SJSA1 (cell line): ENCODE measurements at places on chromosomes 4 and X. TPM values are rescaled to one million over a fixed set of nuclear protein-coding genes. Genes with fewer than 3 reads are reported as not detected.

Gene GPR82
- not detected in 2 replicates for total RNA-seq

Gene HSD17B13
- not detected in 2 replicates for total RNA-seq

Gene DUSP9
- total RNA-seq = 0.08 TPM in 1 of 2 replicates, not detected in the other

DNA sequence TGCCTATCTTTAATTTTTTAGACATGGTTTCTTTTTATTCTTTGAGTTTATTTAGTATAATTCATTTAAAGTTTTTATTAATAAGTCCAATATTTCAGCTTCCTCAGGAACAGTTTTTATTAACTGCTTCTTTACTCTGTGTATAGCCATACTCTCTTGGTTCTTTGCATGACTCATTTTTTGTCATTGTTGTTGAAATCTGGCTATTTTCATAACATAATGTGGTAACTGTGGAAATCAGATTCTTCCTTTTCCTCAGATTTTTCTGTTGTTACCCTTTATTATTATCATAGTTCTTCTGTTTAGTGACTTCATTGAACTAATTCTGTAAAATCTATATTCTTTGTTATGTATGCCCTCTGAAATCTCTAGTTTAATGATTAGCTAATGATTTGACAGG, 124.9 kb upstream of the CYSLTR1 start:
- no peak for DNase-seq

GRCh38 chrX:85611926-85612325, 232.5 kb upstream of the POF1B start:
- DNase-seq = no peak

DNA sequence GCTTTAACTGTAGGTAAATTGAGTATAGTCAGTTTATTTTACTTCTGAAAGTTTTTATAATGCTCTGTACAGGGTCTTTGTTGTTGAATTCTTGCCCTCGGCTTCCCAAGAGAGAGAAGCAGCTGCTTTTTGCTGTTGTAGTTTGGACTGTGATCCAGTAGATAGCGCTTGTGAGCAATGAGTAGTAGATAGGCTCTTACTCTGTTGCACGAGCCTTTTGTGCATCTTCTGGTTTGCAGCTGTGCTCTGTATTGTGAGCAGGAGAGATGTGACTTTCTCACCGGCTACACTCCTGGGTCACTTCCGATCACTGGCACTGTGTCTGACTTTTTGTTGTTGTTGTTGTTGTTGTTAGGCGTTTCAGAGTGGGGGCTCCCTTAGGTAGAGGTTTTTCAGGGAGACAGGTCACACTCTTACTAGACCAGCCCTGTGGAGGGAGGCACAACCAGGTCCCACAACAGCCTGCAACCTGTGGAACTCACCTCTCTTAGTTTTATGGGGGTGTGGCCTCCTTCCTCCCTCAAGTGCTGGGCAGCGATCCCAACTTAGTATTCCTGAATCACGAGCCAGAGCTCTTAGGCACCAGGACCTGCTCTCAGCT, 822.1 kb upstream of the GALNTL6 start:
- DNase-seq = no peak

GRCh38 chrX:136159611-136160025, 12.3 kb downstream of the FHL1 start:
- no peak for DNase-seq
